ENCODE measurements at places on chromosomes 11 and 22.
A peak's percentile ranks its signal among the peaks of the same experiment; 100 is the strongest.

- DNase-seq, result no peak
These were observed 64.0 kb downstream of the SCN3B start for GRCh38 chr11:123590296-123590912.

DNA sequence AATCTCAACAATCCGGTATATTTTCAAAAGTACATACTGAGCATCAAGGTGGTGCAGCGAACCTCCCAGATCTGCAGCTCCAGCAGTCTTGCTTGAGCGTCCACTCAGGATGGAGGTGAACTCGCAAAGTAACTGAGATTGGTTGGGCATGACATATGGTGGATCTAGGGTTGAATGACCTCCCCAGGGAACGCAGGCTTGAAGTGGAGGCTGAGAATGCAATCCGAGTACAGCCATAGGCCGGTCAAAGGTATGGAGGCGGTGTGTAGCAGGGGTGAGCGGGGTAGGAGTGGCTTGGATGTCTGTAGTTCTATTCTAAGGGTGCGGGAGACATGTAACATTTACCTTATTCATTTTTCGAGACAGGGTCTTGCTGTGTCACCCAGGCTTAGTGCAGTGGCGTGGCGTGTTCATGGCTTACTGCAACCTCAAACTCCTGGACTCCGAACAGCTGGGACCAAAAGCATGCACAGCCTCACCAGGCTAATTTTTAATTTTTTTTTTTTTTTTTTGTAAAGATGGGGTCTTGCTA lies 631 bp upstream of the C22orf39 start:
- peak; percentile 27 for DNase-seq

DNA sequence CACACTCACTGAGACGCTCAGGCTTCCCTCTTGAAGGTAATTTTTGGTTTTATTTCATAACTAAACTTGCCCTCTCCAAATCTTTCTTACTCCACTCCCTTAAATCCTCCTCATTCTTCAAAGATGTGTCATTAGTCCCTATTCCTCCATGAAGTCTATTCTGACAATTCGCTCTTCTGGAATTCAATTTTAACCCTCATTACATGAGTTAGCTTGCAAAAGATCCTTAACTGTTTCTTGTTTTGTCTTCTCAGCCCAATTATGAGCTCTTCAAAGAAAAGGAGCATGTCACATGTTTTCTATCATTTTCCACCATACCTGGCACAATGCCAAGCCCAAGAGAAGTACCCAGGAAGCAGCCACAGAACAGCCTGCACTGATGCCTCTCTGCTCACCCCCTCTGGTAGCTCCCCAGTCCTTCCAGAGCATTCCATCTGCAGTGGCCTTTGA lies 13.0 kb downstream of the GALNT18 start:
- DNase-seq, result no peak

DNA sequence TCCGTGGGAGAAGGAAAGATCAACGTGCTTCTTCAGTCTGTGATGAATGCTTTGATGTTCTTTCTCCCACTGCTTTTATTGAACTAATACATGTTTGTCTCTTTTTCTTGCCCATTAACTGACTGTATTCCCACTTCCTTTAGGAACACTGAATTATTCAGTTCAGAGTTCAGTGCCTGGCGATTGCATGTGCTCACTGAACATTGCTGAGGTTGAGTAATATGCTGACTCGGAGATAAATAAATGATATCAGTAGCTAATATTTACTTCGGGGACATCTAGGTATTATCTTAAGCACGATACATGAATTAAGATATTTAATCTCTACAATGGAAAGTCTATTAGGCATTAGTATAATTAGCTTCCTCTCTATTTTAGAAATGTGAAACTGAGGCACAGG lies 102.3 kb upstream of the OR5AK2 start:
- no peak for DNase-seq

GRCh38 chr11:70468256-70469195 lies 70.2 kb downstream of the CTTN start:
- DNase-seq, result no peak

GRCh38 chr11:46493791-46494190 lies 100.0 kb downstream of the AMBRA1 start:
- no peak for DNase-seq

DNA sequence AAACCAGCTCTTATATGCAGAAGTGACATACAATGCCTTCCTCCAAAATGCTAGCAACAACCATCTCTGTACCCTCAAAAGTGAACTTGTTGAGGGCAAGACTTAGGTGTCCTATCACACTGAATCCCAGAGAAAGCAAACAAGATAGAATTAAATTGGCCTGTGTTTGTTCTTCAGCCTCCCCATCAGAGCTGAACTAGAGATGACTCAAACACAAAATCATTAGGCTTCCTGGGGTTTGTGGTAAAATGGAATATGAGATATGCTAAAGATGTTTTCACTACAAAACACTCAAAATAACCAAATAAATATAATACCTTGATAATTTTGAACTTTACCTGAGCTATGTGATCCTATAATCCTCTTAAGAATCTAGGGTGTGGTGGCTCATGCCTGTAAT lies 31.6 kb downstream of the ZNF214 start:
- no peak for DNase-seq

- no peak for DNase-seq
These were observed 69.5 kb downstream of the PRCP start for GRCh38 chr11:82830746-82831145.

DNA sequence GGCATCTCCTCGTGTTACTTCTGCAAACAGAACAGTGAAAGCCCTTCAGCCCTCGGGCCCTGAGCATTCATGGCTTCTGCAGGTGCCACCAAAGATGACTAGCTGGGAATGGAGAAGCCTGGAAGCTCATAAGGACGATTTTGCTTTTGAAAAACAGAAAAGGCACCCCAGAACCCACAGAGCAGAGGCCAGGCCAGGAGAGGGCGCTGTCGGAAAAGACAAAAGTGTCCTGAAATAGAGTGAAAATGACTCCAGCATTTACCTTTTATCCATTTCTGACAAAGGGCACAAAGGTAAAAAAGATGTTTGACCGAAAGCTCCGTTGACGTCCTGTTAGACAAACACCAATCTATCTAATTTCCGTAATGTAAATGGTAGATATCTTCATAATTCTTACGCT lies 37.6 kb downstream of the ZNF195 start:
- DNase-seq, result no peak

GRCh38 chr11:44752713-44753112 lies 26.0 kb downstream of the TSPAN18 start:
- no peak for DNase-seq

Measured in NCI-H2107 (cell line).